ENCODE measurements at places on chromosomes 1 and 21. TPM values are rescaled to one million over a fixed set of nuclear protein-coding genes. Genes with fewer than 3 reads are reported as not detected.

Gene NBPF4
- 0.70 TPM for total RNA-seq

DNA sequence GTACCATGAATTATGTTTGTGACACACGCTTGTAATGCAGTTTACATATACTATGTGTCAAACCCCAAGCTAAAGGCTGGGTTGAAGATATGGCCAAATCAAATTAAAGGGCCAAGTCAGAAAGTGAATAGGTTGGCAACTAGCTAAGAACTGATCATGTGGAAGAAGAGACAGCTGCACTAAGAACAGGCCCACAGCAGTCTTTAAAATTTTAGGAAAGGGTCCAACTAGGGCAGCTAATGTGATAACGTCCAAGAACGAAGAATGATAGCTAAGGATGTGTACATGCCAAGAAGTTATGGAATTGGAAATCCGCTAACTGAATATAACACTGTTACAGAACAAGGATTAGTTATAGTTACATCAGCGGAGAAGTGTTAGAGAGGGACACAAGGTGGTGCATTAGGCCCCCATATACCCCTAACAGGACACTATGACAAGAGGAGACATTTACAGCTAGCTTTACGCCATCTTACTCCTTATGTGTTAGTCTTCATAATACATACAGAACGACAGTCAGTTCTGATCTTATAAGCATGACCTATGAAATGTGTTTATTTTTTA lies 6.5 kb upstream of the RNF2 start:
- H3K4me1 ChIP-seq: no peaks in the 10 kb centered on the region
- H3K36me3 ChIP-seq: no peaks in the 10 kb centered on the region
- H3K27me3 ChIP-seq: no peaks in the 10 kb centered on the region
- DNase-seq: no peak
- H3K27ac ChIP-seq: no peak overlapping the region

DNA sequence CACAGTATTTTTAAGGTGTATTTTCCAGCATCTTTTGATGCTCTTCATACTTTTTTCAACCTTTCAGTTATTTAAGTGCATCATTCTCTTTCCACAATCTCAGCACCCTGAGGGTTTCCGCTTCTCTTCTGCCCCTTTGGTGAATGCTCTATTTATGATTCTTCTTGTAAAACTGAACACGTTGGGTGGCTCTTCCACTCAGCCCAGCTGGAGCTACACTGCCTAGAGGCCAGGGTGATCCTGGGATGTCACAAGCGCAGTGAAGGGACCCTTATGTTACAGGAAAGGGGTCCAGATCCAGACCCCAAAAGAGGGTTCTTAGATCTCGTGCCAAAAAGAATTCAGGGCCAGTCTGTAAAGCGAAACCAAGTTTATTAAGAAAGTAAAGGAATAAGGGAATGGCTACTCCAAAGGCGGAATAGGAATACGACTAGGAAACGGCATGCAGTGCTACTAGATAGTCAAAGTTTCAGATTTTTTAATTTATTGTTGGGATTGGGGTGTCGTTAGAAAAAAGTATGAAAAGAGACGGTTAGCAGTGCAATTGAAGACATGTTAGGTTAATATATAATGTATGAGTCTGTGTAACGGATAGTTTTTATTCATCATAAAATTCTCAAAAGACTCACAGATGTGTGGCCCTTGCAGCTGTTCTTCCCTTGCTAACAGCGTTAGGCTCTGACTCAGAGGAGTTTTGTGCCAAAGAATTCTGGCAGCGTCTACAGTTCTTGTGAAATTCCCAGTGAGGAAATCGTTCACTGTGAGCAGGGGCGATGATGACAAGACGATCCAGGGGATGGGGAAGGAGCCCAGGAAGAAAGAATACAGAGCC lies 14.4 kb upstream of the ERVH48-1 start:
- H3K27me3 ChIP-seq: no peaks in the 10 kb centered on the region
- peaks cover 7% of the 10 kb centered on the region for H3K4me1 ChIP-seq
- no peak overlapping the region for H3K4me3 ChIP-seq
- DNase-seq: peak; percentile 85
- H3K27ac ChIP-seq: no peak overlapping the region
- H3K36me3 ChIP-seq: no peaks in the 10 kb centered on the region

- DNase-seq: no peak
- no peak overlapping the region for H3K4me3 ChIP-seq
- no peaks in the 10 kb centered on the region for H3K27me3 ChIP-seq
- H3K4me1 ChIP-seq: peaks cover 13% of the 10 kb centered on the region
These were observed 513.2 kb downstream of the COL11A1 start for GRCh38 chr1:102595106-102595505.

DNA sequence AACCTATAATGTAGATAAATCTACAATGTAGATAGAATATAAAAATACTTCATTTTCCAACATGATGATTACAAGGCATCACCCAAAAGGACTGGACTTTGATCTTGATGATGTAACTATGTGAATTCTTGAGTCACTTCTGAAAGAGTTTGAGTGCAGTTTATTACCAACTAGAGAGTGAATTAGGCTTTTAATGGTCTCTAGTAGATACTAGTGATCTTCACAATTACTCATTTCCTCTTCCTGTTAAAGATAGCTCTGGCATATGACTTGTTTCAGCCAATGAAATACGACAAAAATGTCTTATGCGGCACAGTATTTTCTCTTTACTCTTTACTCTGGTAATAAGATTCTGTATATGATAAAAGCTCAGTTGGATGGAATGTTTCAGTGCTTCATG lies 1588.1 kb upstream of the B3GALT2 start:
- no peaks in the 10 kb centered on the region for H3K4me1 ChIP-seq
- no peak for DNase-seq
- H3K36me3 ChIP-seq: no peaks in the 10 kb centered on the region
- no peaks in the 10 kb centered on the region for H3K27me3 ChIP-seq
- no peak overlapping the region for H3K27ac ChIP-seq

Gene AK5
- total RNA-seq: 1.2 TPM

Gene LORICRIN
- total RNA-seq: not detected

All from PC-9 (cell line).